Activated T-cell treated with anti-CD3 and anti-CD28 coated beads, Interleukin-2, amount 50 U/mL, for 72 hours (primary cell): ENCODE measurements at places on chromosomes 16 and 17.

DNA sequence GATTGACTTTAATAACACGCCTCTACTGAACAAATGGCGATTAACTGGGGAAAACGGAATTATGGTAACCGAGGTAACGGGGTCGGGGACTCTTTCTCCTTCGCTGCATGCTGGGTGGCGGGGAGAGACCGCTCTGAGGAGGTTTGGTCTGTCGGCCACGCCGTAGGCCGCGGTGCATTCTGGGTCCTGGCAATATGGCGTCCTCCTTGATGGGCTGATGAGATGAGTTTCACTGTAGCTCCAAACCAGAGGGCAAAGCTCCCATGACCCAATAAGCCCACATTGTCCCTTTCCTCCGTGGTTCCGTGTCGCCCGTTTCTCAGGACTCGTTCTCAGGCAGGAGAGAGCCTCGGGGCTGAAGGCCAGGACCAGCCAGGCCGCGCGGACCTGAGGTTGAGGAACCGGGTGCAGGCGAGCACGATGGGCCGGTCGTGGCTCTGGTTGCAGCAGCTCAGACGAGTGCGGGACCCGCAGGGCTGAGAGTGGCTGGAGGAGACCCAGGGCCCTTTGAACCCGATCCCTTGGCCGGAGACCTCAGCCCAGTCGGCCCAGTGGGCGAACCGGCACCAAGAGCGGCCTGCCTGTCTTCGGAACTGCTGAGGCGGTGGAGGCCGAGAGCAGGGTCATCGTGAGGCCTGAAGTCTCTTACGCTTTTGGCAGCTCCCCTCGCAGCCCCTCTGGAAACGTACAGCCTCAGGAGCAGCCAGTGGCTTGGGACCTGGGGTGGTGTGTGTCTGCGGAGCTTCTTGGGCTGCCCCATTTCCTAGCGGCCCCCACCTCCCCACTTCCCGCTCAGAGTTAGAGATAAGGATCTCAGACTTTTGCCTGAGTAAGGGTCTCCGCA is at the start of gene RPTOR:
Gene RPTOR (plus strand): TSS at position 184 of the 844 bp plus-strand sequence. CDS start 792 bp downstream, outside the sequence.
- peaks cover 39% of the 10 kb centered on the region for H3K4me1 ChIP-seq
- peak; percentile 92 for DNase-seq
- peak within 1 kb of the TSS; percentile 92 for H3K27ac ChIP-seq
- peaks cover 3% of the 10 kb centered on the region for H3K36me3 ChIP-seq
- peaks cover 6% of the 10 kb centered on the region for H3K27me3 ChIP-seq

- H3K27ac ChIP-seq, result no peak overlapping the region
- H3K27me3 ChIP-seq, result peaks cover 19% of the 10 kb centered on the region
- H3K4me1 ChIP-seq, result peaks cover 6% of the 10 kb centered on the region
- DNase-seq, result no peak
- no peak overlapping the region for H3K4me3 ChIP-seq
- H3K36me3 ChIP-seq, result no peaks in the 10 kb centered on the region
Measured at GRCh38 chr17:1223662-1224061, 43.9 kb upstream of the ABR start.

- H3K27ac ChIP-seq, result no peak overlapping the region
- H3K27me3 ChIP-seq, result no peaks in the 10 kb centered on the region
- peaks cover 10% of the 10 kb centered on the region for H3K4me1 ChIP-seq
- DNase-seq, result no peak
Measured at GRCh38 chr16:88005181-88005581, 53.9 kb downstream of the BANP start.

- no peak overlapping the region for H3K4me3 ChIP-seq
- DNase-seq, result no peak
- H3K36me3 ChIP-seq, result no peaks in the 10 kb centered on the region
Measured at GRCh38 chr17:55585629-55586028, 74.4 kb upstream of the SMIM36 start.

GRCh38 chr16:13780406-13781168 is 139.4 kb upstream of the ERCC4 start:
- H3K27me3 ChIP-seq, result no peaks in the 10 kb centered on the region
- no peak overlapping the region for H3K4me3 ChIP-seq
- no peak for DNase-seq
- no peaks in the 10 kb centered on the region for H3K36me3 ChIP-seq

DNA sequence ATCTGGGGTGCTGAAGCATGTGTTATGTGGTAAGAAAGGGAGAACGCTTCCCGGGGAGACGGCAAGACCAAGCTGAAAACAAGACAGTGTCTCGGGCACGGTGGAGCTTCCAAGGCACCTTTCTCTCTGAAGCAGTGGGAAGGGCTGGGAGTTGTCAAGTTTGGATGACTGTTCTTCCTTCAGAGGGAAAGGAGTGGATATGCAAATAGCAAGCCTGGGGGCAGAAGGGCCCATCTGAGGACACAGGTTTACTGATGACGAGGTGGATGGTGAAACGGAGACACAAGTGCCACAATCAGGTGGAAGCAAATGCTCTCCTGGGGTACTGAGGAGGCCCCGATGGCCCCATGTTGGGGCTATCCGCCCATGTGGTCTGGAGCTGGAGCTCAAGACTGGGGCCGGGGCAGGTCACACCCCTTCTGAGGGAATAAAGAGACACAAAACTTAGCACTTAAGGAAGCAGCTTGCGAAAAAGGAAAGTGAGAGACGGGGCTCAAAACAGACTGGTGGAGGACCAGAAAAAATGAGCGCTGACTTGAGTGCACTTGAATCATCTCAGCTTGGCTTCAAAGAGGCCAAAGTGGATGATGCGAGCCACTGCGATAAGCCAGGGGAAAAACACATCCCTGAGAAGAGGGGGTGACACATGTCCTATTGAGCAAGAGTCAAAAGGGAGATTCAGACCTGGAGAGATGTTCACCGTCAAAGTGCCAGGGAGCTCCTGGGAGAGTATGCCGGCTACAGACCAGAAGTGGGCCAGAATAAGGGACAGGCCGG is 34.8 kb upstream of the MTSS2 start:
- no peak for DNase-seq
- H3K36me3 ChIP-seq, result no peaks in the 10 kb centered on the region
- no peak overlapping the region for H3K27ac ChIP-seq
- H3K27me3 ChIP-seq, result no peaks in the 10 kb centered on the region

DNA sequence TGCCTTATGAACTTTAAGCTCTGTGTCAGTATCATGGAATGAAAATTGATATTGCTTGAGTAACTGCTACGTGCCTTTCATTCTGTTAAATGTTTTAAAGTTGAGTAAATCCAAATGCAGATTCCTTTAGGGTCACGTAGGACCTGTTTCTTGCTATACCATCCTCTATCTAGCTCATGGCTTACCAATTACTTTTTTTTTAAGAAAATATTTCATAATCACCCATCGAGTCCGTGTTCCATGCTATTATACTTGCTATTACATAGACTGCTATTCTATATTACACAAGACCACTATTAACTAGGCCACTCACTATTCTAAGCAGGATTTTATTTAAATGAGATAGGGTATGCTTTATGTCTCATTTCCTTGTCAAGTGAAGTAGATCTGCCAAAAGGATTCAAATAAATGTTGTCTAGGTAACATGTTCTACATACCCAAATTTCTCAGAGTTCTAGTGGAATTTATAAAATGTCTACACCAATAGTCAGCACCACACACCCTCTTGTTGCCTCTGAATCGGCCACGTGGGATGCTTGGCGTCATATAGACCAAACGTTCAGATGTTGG is 11.9 kb downstream of the ANKFN1 start:
- H3K27me3 ChIP-seq, result peaks cover 18% of the 10 kb centered on the region
- no peaks in the 10 kb centered on the region for H3K36me3 ChIP-seq
- DNase-seq, result no peak
- H3K4me3 ChIP-seq, result no peak overlapping the region

DNA sequence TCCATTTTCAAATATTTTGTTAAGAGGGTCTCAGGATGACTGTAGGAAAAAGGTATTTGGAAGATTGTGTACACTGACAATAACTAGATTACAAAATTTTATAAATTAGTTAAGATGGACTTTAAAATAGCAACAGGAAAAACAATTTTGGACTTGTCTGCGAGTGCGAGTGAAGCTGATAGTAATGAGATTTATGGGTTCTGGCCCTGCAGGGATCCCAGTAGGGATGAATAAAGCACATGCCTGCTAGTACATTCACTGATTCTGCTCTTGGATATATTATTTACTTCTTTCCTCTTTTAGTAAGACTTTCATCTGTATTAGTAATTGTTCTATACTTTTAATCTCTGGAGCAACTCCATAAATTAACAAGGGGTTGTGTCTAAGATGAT is 28.2 kb downstream of the PRKCA start:
- no peaks in the 10 kb centered on the region for H3K27me3 ChIP-seq
- no peak for DNase-seq
- H3K27ac ChIP-seq, result peak overlapping the region; percentile 100
- peak overlapping the region; percentile 99 for H3K4me3 ChIP-seq
- peaks cover 22% of the 10 kb centered on the region for H3K36me3 ChIP-seq
